ENCODE measurements at places on chromosomes 3 and 15.

DNA sequence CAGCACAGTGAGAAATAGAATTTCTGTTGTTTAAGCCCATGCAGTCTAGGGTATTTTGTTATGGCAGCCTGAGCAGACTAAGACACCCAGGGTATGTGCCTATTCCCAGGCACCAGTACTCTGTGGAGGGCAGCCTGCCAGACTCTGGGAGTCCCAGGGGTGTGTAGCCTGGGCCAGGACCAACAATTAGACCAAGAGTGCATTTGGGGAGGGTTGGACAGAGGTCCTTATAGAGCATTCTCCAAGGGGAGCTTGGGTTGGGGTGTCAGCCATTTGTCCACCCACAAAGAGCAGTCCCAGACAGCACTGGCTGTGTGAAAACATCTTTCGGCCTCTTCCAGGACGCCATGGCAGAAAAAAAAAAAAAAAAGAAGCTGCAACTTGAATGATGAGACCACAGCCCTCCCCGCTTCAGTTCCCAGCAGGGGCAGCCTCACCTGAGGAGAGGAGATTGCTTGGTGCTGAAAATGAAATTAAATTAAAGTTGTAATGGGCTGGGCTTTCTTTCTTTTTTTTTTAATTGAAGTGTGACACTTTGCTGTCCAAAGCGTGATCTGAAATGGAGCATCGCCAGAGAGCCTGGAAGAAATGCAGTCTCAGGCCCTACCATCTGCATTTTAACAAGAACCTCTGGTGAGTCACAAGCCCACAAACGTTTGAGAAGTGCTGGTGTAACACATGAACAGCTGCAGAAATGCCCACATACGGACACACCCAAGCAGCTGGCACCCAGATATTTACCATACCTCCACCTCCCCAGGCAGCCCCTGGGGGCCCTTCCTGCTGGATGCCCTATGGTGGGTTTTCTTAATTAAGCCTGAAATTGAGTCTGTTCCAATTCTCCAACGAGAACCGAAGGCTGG lies 21.3 kb upstream of the CAV3 start:
- no peak for DNase-seq

DNA sequence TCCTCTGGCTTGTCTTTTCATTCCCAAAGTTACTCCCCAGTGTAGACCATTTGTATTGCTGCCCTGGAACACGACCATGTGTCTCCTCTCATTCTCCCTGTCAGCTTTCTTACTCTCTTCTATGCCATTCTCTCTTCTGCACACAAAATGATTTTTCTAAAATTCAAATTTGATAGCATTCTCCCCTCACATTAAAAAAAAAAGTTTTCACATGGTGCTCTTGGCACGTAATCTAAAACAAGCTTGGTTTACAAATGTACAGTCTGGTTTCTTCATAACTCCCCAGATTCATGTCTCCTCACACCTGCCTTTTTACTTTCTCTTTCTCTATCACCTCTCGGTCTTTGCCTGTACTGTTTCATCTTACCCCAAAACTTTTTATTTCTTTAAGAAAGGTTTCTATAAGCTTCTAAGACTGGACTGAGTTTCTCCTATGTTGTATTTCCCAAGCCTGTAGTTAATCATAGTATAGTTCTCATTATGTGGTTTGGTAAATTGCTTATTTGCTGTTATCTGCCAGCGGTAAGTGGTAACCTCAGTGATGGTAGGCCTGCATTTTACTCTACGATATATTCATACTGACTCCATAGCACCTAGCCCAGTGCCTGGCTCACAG lies 31.2 kb downstream of the BCHE start:
- no peak for DNase-seq

GRCh38 chr3:116444115-116444747 lies 1.1 kb downstream of the LSAMP start:
- no peak for DNase-seq

- no peak for DNase-seq
Measured at GRCh38 chr3:150357923-150358607, 50.0 kb upstream of the TSC22D2 start.

DNA sequence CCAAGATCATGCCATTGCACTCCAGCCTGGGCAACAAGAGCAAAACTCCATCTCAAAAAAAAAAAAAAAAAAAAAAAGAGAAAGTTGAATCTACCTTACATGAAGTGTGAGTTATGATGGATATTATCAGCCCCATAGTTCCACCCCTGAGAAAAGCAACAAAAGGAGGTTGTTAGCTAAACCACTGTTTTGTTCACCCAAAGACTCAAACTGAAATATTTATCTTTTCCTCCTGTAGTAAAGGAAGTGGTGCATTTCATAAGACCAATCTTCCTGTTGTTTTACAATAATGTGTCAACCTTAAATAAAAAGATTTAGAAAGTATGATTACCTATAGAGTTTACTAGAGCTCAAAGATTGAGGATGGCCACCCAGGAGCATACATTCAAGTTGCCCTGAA lies 18.7 kb upstream of the TRMT10C start:
- DNase-seq: no peak

DNA sequence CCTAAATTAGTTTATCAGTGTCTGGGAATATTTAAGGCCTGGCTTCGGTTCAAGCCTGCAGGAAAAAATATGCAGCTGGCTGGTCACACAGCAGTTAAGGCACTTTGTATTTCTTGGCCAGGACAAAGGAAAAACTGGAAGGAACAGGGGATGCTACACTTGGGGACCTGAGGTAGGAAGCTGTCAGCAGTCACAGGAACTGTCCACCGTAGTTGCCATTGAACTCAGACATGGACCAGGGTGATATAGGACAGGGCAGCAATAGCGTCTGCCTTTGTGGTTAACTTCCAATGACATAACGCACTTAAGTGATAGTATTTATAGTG lies 49.1 kb downstream of the NR1D2 start:
- DNase-seq: no peak

GRCh38 chr3:147431751-147432150 lies 22.6 kb downstream of the ZIC1 start:
- no peak for DNase-seq

GRCh38 chr15:56838085-56838484 lies 80.4 kb upstream of the TCF12 start:
- DNase-seq: no peak

DNA sequence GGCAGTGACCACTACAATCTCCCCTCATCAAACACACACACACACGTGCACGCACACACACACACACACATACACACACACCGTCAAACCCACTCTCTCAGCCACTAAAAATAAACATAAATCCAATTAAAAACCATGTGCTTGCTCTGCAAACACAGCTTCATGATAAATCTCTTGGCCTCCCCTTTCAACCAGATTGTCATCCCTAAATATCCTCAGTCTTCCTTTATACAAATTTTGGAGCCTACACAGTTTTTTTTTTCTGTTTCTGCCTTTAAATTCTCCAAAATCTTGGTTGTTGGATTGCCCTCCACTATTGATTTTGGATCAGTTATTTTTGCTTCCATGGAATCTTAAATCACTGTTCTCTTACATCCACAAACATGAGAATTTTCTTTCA lies 245.6 kb downstream of the SATB1 start:
- DNase-seq: no peak

GRCh38 chr15:85854345-85855097 lies 59.8 kb upstream of the KLHL25 start:
- DNase-seq: peak; percentile 53

DNA sequence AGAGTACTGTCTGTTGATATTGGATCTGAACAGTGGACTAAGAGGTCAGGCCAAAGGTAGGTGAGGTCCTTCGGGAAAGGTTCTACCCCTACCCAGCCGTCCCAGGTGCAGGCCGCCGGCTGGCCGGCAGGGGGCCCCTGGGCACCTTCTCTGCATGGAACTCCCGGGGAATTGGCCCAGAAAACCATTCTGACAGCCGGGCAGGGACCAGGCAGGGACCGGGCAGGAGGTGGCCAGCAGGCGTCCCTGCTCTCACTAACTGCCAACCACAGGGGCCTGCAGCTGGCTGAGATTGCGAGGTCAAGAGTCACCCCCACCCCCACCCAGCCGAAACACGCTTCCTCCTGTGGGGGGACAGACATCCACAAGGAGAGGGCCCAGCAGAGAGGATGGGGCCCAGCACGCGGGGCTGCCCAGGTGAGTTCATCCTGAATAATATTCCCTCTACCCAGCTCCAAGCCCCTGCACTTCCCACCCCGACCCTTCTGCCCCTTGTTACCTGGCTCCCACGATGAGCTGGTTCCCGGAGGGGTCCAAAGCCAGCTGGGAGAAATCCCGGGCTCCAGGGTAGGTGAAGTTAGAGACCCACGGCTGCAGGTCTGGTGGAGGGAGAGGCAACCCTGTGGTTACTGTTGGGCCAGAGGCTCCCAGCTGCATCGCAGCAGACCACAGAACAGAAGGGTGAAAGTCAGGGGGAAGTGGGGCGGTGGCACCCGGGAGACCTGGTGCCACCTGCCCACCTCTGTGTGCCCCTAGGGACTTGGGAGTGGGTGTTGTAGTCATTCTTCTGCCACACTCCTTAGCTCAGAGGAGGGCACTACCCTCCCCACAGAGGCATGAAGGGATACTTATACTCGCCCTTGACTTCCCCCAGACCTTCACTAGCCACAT lies 84.4 kb downstream of the SEMA5B start:
- peak; percentile 17 for DNase-seq

DNA sequence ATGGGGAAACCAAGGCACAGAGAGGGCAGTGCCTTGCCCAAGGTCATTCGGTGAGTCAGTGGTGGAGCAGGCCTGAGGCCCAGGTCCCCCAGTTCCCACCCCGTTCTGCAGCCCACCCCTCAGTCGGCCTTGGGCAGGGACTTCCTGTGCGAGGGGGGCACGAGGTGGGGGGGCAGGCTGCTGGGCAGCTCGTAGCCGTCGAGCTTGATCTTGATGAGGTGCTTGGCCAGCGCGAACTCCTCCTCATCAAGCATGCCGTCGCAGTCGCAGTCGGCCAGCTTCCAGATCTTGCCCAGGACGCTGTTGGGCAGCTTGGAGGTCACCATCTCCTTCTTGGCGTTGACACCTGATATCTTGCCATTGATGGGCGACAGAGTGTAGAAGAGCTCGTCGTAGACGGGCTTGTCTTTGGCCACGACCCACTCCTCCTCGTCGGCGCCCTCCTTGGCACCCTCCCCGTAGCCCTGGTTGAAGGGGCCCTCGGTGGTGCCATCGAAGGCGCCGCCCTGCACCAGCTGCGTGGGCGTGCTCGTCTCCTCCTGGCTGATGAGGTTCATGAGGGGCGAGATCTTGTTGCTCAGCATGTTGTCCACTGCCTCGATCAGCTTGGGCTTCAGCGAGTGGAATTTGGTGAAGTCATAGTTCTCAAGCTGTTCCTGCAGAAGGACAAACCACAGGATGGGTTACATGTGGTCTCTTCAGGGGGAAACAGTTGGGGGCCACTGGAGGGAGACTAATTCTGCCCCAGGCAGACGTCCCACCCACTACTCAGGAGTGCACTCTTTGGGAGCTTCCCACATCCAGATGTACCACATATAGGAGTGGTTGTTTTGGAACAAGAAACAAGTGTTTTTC lies 6.9 kb upstream of the SPTBN5 start:
- no peak for DNase-seq

DNA sequence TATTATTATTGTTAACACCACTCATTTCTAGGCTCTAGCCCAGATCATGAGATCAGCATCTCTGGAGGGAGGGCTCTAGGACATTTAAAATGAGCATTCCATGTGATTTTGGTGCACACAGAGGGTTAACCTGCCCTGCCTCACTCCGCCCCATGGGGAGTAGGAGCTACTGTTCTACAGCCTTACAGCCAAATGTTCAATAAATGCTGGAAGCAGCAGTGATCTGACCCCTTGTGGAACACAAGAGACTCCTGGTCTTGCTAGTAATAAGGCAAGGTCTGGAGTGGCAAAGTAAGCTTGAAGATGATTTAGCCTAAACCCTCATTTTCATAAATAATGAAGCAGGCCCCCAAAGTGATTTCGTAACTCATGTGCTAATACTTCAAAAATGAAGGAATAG lies 166.4 kb upstream of the EOMES start:
- no peak for DNase-seq

DNA sequence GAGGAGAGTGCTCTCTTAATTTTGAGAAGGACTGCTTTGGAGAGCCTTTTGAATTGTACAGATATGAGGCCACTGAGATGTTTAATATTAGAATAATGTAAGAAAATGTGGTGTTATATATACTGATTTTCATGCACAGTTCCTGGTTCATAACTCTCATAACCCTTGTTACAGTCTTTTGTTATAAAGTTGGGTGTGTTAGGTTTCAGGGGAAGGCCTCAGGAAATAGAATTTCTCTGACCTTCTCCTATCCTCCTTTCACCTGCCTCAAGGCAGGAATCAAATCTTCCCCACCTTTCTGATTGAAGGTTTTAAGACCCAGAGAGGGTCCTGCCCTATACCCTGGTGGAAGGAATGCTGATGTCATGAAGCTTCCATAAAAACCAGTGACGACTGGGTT lies 245.9 kb downstream of the NSUN3 start:
- no peak for DNase-seq

DNA sequence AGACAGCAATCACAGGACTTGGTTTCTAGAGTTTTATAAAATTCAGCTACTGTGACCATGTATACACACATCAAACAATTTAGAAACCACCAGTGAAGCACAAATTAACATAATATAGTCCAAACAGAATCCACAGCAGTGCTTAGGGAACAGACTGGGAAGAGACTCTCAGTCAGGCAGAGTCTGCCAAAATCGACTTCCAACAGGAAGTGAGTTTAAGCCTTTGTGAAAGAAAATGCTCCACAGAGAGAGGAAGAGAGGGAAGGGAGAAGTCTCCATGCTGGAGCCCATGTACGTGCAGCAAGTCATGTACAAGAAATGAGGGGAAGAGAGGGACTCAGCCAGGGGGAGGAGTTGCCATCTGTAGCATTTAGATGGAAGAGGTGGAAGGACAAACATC lies 172.6 kb downstream of the IL5RA start:
- DNase-seq: no peak

- peak; percentile 97 for DNase-seq
Measured at GRCh38 chr3:71226565-71227269, 356.8 kb downstream of the FOXP1 start.

DNA sequence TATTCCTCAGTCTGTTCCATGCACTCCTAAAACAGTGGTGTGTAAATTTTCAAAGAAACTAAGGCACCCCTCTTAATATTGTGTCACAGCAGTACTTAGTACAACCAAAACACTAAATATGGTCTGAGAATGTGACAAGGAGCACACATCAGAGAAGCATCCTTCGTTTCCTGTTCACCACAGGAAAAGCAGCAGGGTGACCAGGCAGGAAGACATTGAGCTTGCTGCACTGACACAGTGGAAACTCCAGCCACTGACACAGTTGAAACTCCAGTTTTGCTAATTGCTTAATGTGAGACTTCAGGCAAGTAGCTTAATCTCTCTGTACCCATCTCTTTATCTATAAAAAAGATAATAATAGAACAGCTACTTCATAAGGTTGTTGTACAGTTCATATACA lies 353.0 kb upstream of the RORA start:
- DNase-seq: no peak

- no peak for DNase-seq
Measured at GRCh38 chr3:2511356-2511755, 412.7 kb downstream of the CNTN4 start.

All from stimulated activated naive CD8-positive, alpha-beta T cell treated with anti-CD3 and anti-CD28 coated beads, Interleukin-15, amount 100 ng/mL, for 72 hours (primary cell).